Esophagus mucosa (tissue), 1 donor: ENCODE measurements at places on chromosomes 2 and 18.

- ATAC-seq, result peak; percentile 17
These were observed 40.1 kb upstream of the TAF1B start for GRCh38 chr2:9803023-9803805.

DNA sequence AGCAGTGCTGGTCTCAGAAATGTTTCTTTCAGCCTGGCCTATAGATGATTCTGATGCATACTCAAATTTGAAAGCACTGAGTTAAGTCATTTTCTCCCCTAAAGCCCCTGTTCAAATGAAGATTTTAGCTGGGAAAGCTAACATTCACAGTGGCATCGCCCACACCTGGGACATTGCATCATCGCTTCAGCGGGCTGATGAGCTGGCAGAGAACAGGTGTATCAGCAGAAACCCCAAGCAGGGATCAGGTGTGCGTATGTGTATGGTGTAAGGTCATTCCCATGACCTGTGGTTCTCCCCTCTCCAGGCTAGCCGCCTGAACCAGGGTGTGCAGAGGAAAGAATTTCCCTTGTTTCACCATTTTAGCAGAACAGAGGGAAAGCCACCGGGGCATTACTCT, 56.3 kb downstream of the EPAS1 start:
- peak; percentile 72 for ATAC-seq

DNA sequence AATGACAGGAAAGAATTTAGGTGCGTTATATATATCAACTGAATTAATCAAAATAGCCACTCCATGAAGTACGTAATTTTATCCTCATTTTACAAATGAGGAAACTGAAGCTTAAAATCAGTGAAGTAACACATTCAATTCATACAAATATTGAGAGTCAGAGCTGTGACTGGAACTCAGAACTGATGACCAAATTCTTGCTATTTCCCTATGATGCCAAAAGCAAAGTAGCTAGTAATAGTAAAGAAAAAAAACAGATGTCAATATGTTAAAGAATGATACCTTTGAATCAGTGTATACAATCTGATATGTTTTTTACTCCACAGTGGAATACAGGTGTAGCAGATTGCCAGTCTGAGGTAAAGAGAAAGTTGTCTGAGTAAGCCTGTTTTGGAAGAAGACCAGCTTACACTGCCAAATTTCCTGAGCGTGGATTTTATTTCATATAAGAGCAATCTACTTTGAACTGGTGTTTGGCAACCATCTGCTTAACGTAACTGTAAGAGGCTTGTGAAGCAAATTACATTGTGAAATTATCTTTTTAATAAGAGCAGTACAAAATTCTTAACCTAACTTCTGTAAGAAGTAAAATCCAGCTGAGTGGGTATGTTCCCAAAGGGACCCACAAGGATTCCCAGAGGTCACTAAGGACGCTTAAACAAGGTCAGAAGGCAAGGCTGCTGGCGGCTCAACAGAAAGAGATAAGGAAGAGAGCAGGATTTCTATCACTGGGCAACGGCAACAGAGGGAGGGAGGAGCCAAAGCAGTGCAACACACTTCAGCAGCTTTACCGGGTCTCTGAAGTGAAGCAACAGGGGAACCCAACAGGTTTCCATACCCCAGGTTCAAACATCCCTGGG, 85.6 kb downstream of the IKZF2 start:
- peak; percentile 64 for ATAC-seq

DNA sequence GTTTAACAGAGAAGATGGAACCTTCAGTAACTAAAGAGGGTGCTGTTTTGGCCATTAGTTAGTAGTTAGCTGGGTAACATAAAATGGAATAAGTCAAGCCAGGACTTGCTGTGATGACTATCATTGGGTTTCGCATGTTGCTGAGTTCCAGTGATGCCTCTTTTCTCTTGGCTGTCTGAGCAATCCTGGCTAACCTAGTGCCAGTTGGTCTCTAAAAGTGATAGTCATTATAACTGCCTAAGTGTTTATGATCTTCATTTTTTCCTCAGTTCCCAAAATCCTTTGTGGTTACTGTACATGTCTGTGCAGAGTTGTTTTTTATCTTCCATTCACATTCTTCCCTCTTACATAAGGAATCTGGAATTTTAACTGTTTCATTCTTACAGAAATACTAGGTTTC, 33.4 kb downstream of the WDR43 start:
- peak; percentile 78 for ATAC-seq

DNA sequence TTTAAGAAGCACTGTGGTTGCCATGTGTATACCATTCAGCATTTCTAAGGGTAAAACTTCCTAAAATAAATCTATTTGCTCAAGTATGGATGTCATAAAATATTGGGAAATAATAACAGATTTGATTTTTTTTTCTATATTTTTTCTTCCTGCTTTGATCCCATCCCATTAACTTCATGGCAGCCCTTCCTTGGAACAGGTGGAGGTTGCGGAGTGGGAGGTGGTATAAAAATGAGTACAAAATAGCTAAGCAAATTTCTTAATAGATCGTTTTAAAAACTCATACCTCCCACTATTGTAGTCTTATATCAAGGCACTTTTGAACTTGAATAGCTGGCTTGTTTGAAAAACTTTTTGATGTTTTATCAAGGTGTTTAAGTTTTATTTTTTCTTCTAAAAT, 152.1 kb upstream of the KYNU start:
- no peak for ATAC-seq

DNA sequence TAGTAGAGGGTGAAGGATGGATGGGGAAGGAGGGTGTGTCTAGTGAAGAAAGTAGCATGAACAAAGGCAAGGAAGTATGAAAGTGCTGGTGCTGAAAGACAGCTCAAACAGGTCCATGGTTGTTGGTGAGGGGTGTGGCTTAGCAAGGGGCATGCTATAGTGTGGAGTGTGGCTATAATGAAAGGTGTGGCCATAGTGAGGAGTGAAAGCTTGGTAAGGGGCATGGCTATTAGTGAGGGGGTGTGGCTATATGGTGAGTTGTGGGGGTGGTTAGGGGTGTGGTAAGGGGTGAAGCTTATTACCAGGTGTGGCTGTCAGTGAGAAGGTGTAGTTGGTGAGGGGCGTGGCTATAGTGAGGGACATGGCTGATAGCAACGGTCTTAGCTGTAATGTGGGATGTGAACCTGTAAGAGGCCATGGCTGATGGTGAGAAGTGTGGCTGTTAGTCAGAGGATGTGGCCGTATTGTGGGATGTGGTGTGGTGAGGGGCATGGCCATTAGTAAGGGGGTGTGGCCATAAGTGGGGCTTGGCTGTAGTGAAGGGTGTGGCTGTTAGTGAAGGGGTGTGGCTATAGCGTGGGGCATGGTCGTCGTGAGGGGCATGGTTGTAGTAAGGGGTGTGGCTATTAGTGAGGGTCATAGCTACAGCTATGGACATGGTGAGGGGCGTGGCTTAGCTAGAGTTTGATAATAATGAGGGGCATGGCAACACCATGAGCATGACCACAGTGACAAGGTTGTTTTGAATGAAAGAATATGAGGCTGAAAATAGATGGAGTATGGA, 549.6 kb downstream of the FBXO15 start:
- ATAC-seq, result no peak

GRCh38 chr2:223095207-223095606, 43.2 kb downstream of the KCNE4 start:
- ATAC-seq, result no peak

- no peak for ATAC-seq
These were observed 76.0 kb downstream of the EMX1 start for GRCh38 chr2:72993147-72993932.
